ENCODE measurements at places on chromosomes 5 and 9. TPM values are rescaled to one million over a fixed set of nuclear protein-coding genes. Genes with fewer than 3 reads are reported as not detected.

DNA sequence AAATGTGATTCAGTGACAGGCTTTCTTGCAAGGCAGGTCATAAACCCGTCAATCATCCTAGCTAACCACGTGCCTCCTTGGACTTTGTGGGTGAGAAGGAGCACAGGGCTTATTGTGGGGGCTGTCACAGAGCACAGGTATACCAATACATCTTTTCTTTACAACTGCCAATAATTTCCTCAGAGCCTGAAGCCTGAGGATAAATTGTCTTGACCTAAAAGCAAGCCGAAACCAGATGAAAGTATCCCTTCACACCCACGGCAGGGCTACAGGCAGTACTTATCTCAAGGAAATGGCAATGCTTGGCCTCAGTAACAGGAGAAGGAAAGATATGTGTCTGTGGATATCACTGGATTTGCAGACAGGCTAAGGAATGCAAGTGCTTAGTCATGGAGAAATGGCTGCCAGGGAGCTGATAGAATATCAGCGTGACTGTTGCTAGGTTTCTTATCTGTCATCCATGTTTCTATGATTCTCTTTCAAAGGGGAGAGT lies 90.3 kb upstream of the ZNF366 start:
- no peak for DNase-seq

GRCh38 chr9:107637421-107638420 lies 148.2 kb upstream of the KLF4 start:
- peak; percentile 96 for DNase-seq

DNA sequence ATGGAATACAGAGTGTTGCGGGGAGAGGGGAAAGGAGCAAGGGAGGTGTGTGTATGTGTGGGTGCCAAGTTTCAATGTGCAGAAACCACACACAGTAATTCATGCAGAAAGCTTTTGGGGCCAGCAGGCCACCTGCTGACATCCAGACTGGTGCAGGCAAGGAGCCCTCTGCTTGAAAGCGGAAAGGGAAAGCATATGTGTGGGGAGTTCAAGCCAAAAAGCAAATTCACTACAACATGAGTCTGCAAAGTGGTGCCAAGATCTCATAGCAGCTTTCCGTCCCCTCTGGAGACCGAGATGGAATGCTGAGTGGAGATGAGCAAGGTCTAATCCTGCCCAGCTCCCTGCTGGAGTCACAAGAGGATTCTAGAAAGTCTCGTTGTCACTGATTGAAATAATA lies 159.7 kb upstream of the VLDLR start:
- DNase-seq, result no peak

DNA sequence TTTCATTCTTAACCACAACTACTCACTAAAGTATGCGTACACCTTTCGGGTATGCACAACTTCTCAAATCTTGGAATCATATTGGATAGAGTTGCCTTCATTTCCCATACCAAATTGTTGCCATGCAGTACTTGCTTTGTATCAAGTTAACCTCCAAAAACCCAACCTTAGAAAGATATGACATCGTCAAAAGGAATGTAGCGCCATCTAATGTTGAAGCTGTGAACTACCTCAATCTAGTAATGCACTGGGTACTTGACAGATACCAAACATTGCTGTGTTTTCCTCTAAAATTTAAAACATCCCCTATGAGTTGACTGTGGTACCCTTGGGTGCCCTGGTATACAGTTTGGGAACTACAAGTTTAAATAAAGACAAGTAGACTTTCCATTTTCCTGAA lies 318.4 kb downstream of the ARL15 start:
- no peak for DNase-seq

The ZNF483 gene
- 14.7 TPM for total RNA-seq

The LCN1 gene
- total RNA-seq, result not detected

The C5orf52 gene
- total RNA-seq, result not detected

Measured in right cardiac atrium (tissue), 5 donors.